ENCODE measurements at places on chromosomes 7 and 10.

DNA sequence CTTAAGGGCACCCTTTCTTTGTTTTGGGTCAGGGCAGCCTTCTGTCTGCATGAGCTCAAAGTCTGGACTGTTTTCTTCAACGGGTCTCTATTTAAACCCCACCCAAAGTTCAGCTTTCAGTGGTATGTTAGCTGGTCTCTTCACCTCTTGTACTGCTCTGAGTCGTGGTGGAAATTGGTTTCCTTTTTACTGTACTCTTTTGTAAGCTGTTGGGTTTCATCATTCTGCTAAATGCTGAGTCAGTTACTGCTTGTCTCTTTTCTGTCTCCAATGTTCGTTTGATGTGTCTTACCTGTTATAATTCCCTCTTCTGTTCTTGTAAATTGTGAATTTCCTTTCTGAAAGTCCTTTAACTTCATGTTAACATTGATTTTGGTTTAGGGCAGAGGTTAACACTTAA lies 64.1 kb upstream of the MALRD1 start:
- no peak for DNase-seq

GRCh38 chr7:34090816-34091215 lies 185.5 kb downstream of the BMPER start:
- no peak for DNase-seq

- no peak for DNase-seq
Measured at GRCh38 chr10:130403153-130404075, 267.2 kb downstream of the GLRX3 start.

DNA sequence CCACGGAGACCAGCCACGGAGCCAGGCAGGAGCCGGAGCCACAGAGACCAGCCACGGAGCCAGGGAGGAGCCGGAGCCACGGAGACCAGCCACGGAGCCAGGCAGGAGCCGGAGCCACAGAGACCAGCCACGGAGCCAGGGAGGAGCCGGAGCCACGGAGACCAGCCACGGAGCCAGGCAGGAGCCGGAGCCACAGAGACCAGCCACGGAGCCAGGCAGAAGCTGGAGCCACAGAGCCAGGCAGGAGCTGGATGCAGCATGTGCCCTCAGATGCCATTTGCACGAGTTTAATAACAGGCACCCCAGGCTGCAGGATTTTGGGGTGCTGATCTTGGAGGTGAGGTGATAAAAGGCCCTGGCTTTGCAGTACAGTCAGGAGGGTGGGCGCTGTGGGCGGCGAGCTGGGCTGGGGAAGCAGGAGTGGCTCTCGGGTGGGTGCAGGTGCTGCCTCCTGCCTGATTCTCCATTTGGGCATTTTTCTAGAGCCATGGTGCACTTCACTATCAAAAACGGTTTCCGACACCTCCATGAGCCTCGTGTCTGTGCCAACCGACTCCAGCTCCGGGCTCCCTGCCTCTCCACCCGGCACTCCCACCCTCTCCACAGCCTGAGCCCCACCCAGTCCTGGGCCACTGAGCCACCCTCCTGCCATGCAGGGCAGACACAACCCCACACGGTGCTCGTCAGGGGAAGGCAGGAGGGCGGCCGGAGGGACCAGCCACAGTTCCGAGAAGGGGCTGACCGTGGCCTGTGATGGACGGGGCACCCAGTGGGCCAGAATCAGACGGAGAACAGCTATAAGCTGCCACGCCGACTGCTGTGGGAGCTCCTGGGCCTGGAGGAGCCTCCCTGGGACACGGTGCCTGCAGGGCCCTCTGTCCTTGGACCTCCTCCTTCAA lies 40.8 kb upstream of the NKX6-2 start:
- DNase-seq = no peak

- no peak for DNase-seq
Measured at GRCh38 chr10:131933696-131934086, 32.9 kb downstream of the PPP2R2D start.

- DNase-seq = no peak
Measured at GRCh38 chr10:97336446-97336845, 1.9 kb upstream of the FRAT2 start.

- DNase-seq = no peak
Measured at GRCh38 chr10:108591417-108591816, 1331.9 kb downstream of the XPNPEP1 start.
